ENCODE measurements at places on chromosomes 3 and 15. TPM values are rescaled to one million over a fixed set of nuclear protein-coding genes. Genes with fewer than 3 reads are reported as not detected.

GRCh38 chr15:33007303-33007855 is 187.1 kb downstream of the FMN1 start:
- no peak for DNase-seq

- DNase-seq = no peak
Observed at GRCh38 chr3:148083526-148084182, 614.0 kb upstream of the AGTR1 start.

Gene ATP2B2
- 0.15 TPM for total RNA-seq

Gene ACAD11
- 26.0 TPM for total RNA-seq

- DNase-seq = peak; percentile 89
Observed at GRCh38 chr3:69013253-69014021, at the start of gene EOGT. EOGT (minus strand) TSS chr3:69013684; CDS start chr3:69009846, 3,838 bp downstream.

DNA sequence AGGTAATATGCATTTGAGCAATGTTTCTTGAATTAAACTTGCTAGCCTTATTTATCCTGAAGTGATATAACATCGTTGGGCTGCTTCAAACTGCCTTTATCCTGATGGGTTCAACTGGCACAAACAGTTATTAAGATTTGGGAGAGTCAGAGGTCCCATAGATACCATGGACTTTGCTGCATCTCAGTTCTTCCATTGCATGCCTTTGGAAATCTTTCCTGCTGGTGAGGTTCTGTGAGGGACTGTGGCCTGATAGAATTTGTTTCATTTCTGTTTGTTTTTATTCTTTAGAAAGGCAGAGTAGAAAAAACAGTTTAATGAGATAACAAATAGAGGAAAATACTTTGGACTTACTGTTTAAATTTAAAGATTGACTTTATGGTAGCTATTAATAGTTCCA is 508.3 kb downstream of the LPP start:
- DNase-seq = no peak

GRCh38 chr3:161989012-161989411 is 492.4 kb downstream of the OTOL1 start:
- DNase-seq = no peak

Gene NOP10
- 115 TPM for total RNA-seq

GRCh38 chr3:152190636-152191183 is 78.0 kb upstream of the MBNL1 start:
- DNase-seq = no peak

DNA sequence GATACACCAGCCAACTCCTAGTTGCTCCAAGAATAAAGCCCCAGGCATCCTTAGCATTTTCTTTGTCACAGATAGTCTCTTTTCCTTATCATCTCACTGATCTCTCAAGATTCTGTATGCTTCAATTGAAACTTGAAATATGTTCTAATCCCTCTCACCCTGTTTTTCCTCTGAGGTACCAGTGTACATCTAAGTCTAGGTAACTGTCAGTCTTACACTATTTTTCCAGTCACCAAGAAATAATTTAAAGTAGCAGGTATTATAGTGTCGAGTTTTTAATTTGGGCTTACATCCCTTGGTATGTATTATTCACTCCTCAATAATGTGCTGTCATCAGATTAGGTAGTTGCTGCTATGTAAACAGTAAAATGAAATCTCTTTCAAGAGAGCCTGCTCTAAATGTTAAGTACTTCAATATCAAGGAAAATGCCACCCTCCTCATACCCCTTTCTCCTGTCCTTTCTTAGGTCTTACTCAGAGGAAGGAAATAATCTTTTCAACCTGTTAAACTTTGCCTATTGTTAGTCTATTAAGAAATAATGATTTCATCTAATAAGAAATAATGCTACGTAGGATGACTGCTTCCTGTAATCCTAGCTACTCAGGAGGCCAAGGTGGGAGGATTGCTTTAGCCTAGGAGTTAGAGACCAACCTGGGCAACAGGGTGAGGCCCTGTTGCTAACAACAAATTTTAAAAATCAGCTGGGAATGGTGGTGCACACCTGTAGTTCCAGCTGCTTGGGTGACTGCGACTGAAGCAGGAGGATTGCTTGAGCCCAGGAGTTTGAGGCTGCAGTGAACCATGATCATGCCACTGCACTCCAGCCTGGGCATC is 39.8 kb downstream of the TSC22D2 start:
- DNase-seq = no peak

Gene ARL14
- total RNA-seq = not detected

DNA sequence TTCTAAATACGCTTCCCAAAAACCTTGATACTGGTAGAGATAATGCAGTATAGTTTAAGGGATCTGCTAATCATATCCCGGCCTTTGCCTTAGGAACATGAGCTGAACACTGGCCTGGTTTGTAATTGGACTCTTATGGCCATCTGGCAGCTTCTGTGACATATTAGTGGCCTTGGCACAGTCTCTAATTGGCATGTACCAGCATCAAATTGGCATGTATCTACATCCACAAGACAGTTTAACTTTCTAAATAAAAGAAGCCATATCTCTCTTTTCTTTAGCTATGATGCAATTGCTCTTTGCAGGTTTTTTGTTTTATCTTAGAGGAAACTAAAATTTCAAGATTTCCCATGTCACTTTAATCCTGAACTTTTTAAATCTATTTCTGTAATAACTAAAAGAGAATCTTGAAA is 44.6 kb upstream of the FILIP1L start:
- DNase-seq = no peak

Data from right atrium auricular region (tissue), 2 donors.